ENCODE measurements at places on chromosomes 3 and 15. TPM values are rescaled to one million over a fixed set of nuclear protein-coding genes. Genes with fewer than 3 reads are reported as not detected.

GREM1 gene
- 0.16 TPM for total RNA-seq

FRMD5 gene
- 15.6 TPM for total RNA-seq

RFC4 gene
- total RNA-seq = 20.6 TPM

ERC2 gene
- 0.49 TPM for total RNA-seq

LPCAT4 gene
- 6.6 TPM for total RNA-seq

LRRIQ4 gene
- not detected for total RNA-seq

TMEM89 gene
- total RNA-seq = not detected

STRIT1 gene
- not detected for total RNA-seq

FHIT gene
- 1.6 TPM for total RNA-seq

ECE2 gene
- total RNA-seq = not detected

ZNF501 gene
- total RNA-seq = 5.3 TPM

CACNA2D2 gene
- 0.06 TPM for total RNA-seq

PTH1R gene
- 0.06 TPM for total RNA-seq

DISP2 gene
- total RNA-seq = 0.38 TPM

GABRB3 gene
- not detected for total RNA-seq

OSTN gene
- 0.49 TPM for total RNA-seq

DAZL gene
- total RNA-seq = not detected

CCR8 gene
- total RNA-seq = not detected

ZPLD1 gene
- not detected for total RNA-seq

DZIP1L gene
- total RNA-seq = 7.6 TPM

RBPMS2 gene
- not detected for total RNA-seq

TLR9 gene
- 0.06 TPM for total RNA-seq

REC114 gene
- total RNA-seq = not detected

ST3GAL6 gene
- 21.9 TPM for total RNA-seq

SI gene
- not detected for total RNA-seq

MORC1 gene
- total RNA-seq = not detected

SLC2A2 gene
- total RNA-seq = not detected

QRICH1 gene
- 65.7 TPM for total RNA-seq

ADGRG7 gene
- total RNA-seq = not detected

FBN1 gene
- 88.4 TPM for total RNA-seq

DGKG gene
- total RNA-seq = 0.16 TPM

CX3CR1 gene
- total RNA-seq = not detected

HDC gene
- total RNA-seq = not detected

KNL1 gene
- total RNA-seq = 16.5 TPM

BHLHE40 gene
- total RNA-seq = 6.0 TPM

VIPR1 gene
- 0.25 TPM for total RNA-seq

GPR27 gene
- not detected for total RNA-seq

IGSF10 gene
- total RNA-seq = 0.06 TPM

GPR62 gene
- not detected for total RNA-seq

SOX14 gene
- not detected for total RNA-seq

AGBL1 gene
- not detected for total RNA-seq

CMTM8 gene
- 1.6 TPM for total RNA-seq

NMNAT3 gene
- total RNA-seq = 0.81 TPM
